ENCODE measurements at places on chromosomes 6 and 20.

DNA sequence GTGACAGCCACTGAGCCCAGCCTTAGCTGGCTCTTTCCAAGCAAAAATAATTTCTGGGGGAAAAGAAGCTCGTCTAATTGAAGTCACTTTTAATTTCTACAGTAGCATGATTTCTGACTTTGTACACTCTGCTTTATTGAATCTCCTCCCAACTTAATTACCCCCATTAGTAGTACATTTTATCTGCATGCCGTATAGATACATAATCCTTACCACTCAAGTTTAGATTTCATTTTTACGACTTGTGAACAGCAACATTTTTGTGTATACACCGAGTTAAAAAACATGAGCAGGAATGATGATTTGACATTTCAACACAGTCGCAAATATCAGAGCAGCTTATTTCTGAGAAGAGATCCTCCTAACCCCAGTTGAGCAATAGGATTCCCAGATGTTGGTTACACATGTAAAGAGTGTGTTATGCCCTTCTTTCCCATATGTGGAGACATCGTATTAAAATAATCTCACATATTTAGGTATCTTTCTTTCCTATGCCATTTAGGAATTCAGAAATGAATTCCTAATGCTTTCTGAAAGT lies 127.3 kb upstream of the MTHFD1L start:
- no peak for DNase-seq

DNA sequence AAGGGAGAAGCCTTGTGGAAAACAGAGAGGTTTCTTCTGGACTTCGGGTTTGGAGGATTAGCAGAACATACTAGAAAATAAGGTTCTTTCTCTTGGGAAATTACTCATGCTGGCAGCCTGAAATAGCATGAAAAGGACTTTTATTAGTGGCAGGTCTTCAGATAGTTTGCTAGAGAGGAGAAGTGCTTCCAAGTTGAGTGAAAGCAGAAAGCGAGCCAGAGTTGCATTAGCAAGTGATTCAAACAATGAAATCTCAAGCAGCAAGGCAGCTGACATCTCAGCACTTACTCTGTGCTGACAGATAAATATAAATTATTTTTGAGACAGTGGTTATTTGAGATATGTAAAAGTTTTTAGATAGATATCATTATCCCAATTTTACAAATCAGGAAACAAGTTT lies 91.9 kb downstream of the PLCB4 start:
- DNase-seq = no peak

GRCh38 chr6:31441365-31442267 lies 38.2 kb downstream of the MICA start:
- peak; percentile 88 for DNase-seq

- DNase-seq = no peak
Measured at GRCh38 chr20:32628960-32629530, 43.9 kb upstream of the NOL4L start.

DNA sequence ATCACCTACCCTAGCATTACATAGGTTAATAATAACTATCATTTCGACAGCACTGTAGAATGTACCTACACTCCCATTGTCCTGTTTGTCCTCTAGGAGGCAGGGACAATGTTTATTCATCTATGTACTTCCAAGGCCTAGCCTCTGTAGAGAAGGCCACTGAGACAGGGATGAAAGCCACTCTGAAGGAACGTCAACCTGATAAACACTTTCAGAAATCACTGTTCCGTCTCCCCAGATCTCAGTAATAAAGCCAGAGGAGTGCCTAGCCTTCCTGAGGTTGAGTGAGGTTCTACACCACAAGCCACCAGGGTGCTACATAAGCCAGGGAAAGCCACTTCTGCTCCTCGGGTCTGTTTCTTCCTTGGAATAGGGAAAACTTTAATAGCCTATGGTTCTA lies 44.8 kb downstream of the POPDC3 start:
- DNase-seq = no peak

GRCh38 chr6:99736302-99736701 lies 129.7 kb downstream of the PRDM13 start:
- no peak for DNase-seq

GRCh38 chr6:72363844-72364740 lies 257.8 kb upstream of the KCNQ5 start:
- no peak for DNase-seq

DNA sequence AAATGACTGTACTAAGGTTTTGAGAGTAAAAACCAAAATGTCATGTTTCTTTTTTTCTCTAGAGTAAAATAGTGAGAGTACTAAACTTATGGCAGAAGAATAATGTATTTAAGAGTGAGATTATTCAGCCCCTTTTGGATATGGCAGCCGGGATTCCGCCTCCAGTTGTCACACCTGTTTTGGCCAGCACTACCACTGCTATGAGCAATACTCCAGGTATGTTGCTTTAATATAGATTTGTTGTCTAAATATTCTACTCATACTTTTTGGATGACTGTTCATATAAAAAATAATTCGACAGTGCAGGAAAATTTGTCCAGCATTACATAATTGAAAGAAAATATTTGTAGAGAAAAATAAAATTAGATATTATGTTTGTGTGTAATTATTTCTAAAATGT lies 59.5 kb downstream of the SCAF8 start:
- DNase-seq = no peak

DNA sequence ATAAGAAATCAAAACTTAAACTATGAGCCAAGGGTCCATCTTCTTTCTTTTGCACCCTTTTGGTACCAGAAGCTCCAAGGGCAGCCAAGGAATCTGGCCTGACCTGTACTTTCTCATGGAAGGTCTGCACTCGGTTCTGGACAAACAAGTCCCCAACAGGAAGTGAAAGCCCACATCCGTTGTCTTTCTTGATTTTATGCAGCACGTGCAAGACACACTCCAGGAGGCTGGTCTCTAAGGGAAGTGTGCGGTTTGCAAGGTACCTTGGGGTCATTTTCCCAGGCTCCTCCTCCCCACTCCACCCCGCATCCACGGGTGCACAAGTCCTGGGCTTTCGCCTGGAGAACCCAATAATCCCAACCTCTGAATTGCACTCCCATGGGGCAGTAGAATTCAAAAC lies 101.9 kb downstream of the NFATC2 start:
- no peak for DNase-seq

DNA sequence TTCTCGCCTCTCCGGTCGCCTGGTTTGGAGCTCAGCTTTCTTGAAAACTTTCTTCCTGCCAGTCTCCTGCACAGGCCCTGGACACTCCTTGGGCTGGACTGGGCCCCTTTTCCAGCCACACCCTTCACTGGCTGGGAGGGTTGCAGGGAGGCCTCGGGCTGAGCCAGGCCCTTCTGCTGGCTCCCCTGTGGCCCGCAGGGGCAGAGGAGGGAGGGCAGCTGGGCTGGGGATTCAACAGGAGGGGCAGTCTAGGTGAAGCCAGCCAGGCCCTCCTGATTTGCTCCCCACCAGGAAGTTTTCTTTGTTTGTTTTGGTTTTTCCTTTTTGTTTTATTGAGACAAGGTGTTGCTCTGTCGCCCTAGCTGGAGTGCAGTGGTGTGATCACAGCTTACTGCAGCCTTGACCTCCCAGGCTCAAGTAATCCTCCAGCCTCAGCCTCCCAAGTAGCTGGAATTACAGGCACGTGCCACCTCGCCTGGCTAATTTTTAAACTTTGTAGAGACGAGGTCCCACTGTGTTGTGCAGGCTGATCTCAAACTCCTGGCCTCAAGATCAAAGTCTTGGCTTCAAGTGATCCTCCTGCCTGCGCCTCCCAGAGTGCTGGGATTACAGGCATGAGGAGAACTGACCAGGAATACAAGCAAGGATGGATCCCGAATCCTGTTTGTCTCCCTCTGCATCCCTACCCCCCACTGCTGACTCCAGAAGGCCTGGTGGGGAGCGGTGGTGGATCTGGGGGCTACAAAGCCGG lies 23.5 kb upstream of the CDH22 start:
- DNase-seq = no peak

DNA sequence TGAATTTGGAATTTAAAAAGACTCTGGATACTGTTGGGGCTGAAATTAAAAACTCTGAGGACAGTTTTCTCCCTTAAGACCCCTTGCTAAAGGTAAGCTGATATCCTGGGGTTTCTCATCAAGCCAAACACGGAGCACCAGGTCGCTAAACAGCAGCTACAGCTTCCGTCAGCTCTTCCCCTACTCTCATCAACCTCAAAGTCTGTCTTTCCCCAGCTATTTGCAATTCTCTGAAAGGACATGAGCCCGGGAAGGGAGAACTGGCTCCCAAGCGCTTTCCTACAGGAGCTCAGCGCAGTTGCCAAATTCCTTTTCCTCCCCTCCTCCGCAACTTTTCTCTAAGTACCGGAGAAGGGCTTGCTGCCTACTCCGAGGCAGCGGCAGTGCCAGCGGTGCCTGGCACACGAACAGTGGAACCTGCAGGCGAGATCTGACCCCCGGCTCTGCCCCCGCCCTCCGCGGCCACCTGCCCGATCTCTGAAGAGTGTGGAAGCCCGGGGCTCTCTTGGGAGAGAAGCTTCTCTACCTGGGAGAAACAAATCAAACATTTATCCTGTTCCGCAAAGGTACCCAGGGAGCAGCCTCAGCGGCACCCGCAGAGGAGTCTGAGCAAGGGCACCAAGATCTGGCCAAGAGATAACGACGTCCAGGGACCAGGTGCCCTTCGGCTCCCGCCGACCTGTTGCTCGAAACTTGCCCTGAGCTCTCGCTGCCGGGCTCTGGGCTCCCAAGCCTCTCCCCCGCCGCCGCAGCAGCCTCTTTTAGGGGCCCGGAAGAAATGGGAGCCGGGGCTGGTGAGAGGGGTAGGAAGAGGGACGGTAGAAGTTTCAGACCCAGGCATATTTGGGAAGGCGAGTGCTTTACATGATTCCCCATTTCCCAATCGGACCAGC lies 2.2 kb downstream of the CBLN4 start:
- DNase-seq = no peak

- DNase-seq = no peak
Measured at GRCh38 chr6:90347411-90347851, 50.8 kb upstream of the BACH2 start.

DNA sequence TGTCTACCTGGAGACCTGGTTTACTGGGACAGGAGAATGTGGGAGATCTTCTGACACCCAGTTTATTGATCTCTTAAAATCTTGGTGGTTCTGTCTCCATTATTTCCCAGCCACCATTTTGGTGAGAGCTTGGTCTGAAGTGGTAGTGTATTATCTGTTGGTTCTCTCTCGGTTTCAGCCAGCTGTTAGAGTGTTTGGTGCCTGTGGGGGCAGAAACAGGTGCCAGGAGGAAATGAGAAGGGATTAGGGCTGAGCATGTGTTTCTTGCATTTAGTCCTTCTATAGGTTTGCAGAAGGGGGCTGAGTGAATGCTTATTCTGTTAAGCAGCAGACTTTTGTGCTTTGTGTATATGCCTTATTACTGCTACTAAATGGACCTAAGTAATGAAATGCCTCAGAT lies 9.6 kb downstream of the JARID2 start:
- DNase-seq = no peak

DNA sequence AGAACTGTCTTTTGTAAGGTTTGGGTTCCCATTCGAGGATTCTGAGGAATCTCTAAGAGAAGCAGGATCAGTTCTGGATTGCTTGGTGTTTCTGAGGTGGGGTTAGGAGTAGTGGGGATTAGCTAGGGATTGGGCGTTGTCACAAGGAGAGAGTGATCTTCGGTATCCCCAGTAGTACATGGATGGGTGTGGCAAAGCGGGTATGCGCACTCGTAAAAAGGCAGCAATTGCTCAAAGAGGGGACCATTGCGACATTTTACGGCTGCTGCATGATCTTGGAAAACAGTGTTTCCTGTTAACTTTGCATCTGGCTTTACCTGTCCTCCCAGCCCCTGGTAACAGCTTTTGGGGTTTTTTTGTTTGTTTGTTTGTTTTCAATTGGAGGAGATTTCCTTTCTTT lies 9.7 kb upstream of the ZSCAN9 start:
- no peak for DNase-seq

DNA sequence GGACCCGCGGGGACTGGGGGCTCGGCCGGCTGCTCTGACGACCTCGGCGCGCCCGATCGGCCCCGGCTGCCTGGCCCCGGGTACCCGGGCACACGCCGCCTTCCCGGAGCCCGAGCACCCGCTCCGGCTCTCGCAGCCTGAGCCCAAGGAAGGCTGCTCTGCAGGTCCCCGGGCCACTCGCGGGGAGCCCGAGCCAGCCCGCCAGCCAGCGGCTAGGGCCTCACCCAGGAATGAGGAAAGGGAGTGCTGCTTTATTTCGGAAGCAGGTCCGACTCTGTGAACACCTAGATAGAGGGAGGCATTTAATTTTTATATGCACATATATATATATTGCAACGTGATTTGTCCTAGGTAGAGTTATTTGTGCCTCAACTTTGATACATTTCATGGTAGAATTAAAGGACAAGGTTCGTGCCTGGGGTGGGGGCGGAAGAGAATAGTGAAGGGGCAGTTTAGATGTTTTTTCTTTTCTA lies 15.5 kb downstream of the FOXA2 start:
- no peak for DNase-seq

DNA sequence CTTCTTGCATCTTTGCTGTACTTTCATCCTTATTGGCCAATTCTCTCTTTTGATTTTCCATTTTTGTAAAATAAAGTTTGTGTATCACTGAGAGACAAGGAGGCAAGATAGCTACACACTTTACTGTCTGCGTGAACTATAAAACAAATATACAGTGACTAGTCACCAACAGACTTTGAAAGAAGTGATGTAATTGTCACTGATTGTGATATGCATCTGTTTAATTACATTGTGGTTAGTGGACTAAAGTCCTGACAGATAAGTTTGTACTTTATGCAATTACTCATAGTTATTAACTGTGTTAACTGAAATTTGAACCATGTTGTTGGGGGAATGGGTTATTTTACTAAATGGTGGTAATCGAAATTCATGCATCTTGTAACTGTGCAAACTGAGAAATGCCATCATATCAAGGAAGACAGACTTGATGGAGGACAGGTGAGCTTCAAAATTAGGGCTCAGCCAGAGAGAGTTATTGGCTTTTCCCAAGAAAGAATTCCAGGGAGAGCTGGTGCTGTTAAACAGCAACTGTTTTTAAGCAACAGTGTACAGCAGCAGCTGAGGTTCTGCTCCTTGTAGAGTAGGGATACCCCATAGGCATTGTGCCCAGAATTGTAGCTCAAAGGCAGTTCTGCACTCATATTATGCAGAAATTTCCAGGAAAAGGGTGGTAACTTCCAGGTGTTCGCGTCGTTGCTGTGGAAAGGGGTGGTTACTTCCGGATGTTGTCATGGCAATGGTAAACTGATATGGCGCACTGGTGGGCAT lies 62.9 kb downstream of the EFHC1 start:
- DNase-seq = no peak

GRCh38 chr6:159234102-159234553 lies 64.9 kb downstream of the FNDC1 start:
- no peak for DNase-seq
